Fibroblast of pulmonary artery (primary cell): ENCODE measurements at places on chromosomes 16 and 17.

DNA sequence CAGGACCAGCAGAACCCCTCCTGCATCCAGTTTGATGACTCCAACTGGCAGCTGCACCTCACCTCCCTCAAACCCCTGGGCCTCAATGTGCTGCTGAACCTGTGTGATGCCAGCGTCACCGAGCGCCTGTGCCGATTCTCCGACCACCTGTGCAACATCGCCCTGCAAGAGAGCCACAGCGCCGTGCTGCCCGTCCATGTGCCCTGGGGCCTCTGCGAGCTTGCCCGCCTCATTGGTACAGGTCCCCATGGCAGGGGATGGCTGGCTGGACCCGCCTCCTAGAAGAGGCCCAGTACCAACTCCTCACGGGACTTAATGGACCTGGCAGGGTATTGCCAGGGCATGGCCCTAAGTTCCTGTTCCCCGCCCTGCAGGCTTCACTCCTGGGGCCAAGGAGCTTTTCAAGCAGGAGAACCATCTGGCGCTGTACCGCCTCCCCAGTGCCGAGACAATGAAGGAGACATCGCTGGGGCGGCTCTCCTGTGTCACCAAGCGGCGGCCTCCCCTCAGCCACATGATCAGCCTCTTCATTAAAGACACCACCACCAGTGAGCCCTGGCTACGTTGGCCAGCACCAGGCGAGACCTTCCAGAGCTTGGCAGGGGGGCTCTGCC is 22.7 kb downstream of the CASKIN2 start:
- no peak for DNase-seq

- DNase-seq = no peak
These were observed 12.4 kb downstream of the ZSCAN10 start for GRCh38 chr16:3086596-3087242.

DNA sequence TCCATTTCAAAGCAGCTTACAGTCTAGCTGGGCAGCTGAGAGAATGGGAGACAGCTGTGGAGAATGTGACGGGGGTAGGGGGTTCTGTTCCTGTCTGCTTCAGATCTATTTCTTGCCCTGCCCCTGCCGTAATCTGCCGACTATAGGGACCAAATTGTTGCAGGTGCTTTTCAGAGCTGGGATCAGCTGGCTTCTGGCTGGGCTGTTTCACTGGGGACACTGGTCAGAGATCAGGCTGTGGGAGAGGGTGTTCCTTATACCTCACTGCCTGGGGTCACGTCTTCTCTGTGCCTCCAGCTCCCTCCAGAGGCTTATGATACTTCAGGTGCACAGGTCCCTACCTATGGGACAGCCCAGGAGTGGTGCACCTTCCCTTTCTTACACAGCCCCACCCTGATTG is 514.9 kb upstream of the GOT2 start:
- no peak for DNase-seq

DNA sequence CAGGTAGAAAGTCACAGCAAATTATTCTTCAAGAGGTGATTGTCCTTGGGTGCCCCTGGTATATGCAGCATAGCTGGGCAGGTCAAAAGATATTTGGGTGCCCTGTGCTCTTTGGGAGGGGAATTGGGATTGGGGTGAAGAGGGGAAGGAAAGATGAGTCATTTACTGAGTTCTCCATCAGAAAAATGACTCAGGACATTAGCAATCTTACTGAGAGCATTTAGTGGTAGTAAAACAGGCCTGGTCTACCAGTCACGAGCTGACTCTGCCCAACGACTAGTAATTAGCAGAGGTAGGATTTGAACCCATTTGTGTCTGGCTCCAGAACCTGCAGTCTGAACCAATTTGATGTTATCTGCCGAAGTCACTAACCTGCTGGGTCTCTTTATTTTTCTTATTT is 6.0 kb upstream of the GRIN2A start:
- DNase-seq = no peak

DNA sequence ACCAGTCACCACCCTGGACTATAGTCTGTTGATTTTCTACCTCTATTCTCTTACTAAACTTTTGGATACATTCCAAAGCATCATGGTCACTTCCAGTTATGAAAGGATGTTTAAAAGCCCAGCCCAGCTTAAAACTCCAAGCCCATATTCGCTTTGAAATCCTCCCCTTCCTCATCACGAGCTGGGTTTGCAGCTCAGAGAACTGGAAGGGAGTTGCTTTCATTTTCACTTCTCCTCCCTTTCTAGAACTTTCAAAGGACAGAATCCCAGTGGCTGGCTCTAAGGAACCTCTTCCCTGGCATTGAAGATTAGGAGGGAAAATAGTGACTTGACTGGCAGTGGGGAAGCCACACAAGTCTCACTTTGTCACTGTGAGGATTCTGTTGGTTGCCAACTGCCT is 100.1 kb upstream of the DYNLRB2 start:
- no peak for DNase-seq

DNA sequence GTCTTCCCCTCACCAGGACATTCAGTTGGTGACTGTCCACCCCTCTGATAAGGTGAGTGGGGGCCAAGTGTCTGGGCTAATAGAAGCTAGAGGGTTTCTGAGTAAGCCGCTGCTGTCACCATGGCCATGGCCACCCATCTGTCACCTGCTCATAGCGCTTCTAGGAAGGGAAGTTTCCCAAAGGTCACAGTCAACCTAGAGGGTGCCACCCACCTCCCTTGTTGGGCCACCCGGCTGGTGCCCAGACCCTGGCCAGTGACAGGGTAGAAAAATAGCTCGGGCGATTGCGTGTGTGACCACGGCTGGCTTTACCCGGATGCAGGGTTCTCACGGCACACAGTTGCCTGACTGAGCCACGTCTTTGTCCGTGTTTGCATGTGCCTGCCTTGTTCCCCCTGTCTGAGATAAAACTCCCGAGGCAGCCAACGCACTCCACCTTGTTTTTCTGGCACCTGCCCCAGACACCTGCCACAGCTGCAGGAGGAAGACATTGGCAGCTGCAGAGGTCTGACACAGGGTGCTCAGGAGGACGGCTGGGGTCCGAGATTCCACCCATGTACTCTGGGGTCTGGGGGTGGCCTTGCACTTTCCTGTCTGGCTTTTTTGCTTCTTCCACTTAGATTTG is 809 bp downstream of the PIRT start:
- DNase-seq = no peak

GRCh38 chr16:85505794-85506634 is 107.1 kb upstream of the GSE1 start:
- no peak for DNase-seq

DNA sequence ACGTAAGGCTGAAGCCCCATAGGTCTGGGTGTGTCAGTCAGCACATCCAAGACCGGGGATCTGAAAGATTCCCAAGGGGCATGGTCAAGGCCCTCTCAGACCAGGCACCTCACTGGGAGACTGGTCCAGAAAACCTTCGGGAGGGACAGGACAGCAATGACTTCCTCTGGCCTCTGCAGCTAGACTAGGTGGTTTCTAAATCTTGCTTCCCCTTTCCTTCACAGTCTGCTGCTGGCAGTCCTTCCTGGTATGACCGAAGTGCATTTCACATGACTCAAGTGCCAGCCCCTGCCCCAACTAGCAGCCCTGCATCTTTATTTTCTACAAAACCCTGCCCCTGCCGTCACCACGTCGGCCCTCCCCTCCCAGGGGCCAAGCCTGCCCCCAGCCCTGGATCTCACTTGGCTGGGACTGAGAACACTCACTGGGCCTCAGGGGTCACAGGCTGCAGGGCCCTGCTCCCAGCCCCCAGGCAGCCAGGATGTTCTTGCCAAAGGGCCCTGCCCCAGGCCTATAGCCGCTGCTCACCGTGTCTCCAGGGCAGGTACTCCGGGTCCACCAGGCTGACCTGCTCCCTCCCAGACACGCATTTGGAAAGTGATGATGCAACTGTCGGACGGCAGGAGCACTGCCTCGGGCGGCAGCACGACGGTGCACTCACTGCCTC is 18.3 kb downstream of the POLR3K start:
- DNase-seq = no peak

- peak; percentile 44 for DNase-seq
These were observed 23.4 kb upstream of the MPO start for GRCh38 chr17:58303971-58304749.

GRCh38 chr16:14063618-14064581 is 7.2 kb upstream of the MRTFB start:
- no peak for DNase-seq

DNA sequence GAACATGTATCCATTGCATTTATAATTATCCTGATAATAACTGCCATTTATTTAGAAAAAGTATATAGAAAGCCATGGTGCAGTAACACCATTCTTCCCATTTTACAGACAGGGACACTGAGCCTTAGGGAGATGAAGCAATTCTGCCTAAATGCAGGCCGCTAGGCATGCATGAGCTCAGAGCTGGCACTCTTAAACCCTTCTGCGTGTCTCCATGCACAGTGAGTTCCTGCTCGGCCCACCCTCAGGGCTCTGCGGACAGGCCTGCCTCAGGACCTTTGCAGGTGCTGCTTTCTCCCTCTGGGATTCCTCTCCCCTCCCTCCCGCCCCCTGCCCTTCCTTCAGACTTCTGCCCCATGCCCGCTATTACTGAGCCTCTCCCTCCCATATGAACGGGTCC is 54.3 kb upstream of the WSB1 start:
- no peak for DNase-seq

DNA sequence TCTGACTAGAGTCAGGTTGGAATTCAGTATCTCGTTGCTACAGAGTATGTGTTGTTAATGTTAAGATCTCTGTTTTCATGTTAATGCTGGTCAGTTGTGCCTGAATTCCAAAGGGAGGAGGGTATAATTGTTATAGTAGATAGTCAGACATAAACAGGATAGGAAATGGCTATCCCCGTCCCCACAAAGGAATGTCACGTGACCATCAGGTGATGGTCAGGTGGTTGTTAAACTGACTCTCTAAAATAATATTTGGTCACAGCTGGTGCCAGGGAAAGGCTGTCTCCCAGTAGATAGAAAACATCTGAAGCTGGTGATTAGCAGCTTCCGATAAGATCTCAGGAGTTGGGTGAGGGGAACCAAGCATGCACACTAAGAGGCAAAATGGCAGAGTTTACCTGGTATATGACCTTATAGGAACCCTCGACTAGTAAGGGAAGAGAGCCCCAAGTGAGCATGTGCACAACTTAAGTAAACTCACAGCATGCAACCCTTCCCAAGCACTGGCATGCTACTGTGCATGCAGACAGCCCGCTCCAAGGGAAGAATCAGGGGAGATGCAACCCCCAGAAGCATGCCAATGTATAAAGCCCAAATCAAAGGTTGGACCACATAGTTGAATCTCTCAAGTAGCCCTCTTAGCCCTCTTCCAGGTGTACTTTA is 27.4 kb upstream of the SLC6A2 start:
- no peak for DNase-seq

- peak; percentile 27 for DNase-seq
These were observed 2.5 kb downstream of the CIAPIN1 start for GRCh38 chr16:57444711-57445110.

DNA sequence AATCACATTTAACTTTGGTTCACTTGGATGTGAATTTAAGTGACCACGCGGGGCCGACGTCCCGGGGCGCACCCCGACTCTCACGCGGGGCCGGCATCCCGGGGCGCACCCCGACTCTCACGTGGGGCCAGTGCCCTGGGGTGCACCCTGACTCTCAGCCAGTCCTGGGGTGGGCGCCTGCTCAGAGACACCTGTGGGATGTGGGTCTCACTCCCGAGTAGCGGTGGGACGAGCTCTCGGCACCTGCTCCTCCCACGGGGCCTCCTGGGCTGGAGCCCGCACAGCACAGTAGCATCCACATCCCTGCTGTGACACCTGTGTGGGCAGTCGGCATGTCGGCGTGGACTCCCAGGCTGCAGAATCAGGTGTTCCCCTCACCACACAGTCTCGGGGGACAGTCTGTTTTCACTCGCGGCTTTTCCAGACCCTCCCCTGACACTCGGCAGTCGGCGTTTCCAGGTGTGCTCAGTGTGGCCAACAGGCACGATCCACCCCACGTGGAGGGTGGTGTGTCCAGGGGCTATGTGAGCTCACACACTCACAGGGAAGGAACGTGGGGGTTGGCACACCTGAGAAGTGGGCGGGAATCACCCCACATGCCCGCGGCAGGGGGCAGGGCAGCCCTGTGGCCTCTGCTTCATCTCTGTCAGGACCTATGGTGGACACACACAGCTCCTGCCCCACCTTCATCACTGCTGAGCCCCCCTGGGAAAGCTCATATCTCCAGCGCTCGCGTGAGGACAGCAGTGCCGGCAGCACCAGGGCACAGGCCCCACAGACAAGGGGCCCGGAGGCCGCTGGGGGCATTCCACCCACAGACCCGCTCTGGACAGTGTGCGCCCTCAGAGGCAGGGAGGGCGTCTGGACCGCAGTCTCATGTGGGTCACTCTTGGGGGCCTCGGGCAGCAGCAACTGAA is 51.8 kb downstream of the LMF1 start:
- no peak for DNase-seq
